ENCODE measurements at places on chromosomes 12 and 14. TPM values are rescaled to one million over a fixed set of nuclear protein-coding genes. Genes with fewer than 3 reads are reported as not detected.

GRCh38 chr12:3101309-3102024, 24.3 kb downstream of the TSPAN9 start:
- no peaks in the 10 kb centered on the region for H3K36me3 ChIP-seq
- H3K4me3 ChIP-seq = no peak overlapping the region
- DNase-seq = no peak
- H3K27me3 ChIP-seq = no peaks in the 10 kb centered on the region

GRCh38 chr14:74684434-74684833, 28.4 kb downstream of the AREL1 start:
- H3K36me3 ChIP-seq = peaks cover 53% of the 10 kb centered on the region
- no peaks in the 10 kb centered on the region for H3K27me3 ChIP-seq
- DNase-seq = no peak
- no peaks in the 10 kb centered on the region for H3K4me1 ChIP-seq
- no peak overlapping the region for H3K27ac ChIP-seq

- no peak for DNase-seq
- no peak overlapping the region for H3K27ac ChIP-seq
- H3K27me3 ChIP-seq = no peaks in the 10 kb centered on the region
Observed at GRCh38 chr12:86663173-86663572, 407.0 kb upstream of the MGAT4C start.

GRCh38 chr12:101749657-101750056, 10.4 kb upstream of the SYCP3 start:
- no peaks in the 10 kb centered on the region for H3K36me3 ChIP-seq
- no peak overlapping the region for H3K4me3 ChIP-seq
- no peaks in the 10 kb centered on the region for H3K4me1 ChIP-seq
- no peak for DNase-seq
- no peaks in the 10 kb centered on the region for H3K27me3 ChIP-seq

- no peaks in the 10 kb centered on the region for H3K4me1 ChIP-seq
- H3K27ac ChIP-seq = no peak overlapping the region
- H3K36me3 ChIP-seq = no peaks in the 10 kb centered on the region
- no peaks in the 10 kb centered on the region for H3K27me3 ChIP-seq
Observed at GRCh38 chr12:14135996-14136395, 154.6 kb upstream of the GRIN2B start.

The ASCL1 gene
- not detected for total RNA-seq

DNA sequence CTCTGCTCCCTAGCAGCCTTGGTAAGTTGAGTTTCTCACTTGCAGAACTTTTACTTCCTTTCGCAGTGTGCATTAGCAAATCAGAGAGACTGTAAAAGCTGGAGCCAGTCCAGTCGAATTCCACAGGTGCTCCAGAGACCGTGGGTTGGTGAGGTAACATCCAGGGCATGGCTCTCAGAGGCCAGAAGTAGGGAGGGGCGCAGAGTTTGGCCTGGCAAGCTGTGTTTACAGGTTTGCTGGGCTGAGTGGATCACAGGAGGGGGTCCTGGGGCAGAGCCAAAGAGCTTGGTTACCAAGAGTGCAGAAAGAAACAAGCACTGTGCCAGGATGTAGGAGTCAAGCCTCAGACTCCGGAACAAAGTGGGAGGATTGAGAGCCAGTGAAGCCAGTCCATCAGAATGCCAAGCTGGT, 10.2 kb upstream of the BHLHE41 start:
- DNase-seq = no peak
- no peaks in the 10 kb centered on the region for H3K36me3 ChIP-seq
- H3K27me3 ChIP-seq = no peaks in the 10 kb centered on the region
- H3K27ac ChIP-seq = no peak overlapping the region
- H3K4me1 ChIP-seq = peaks cover 3% of the 10 kb centered on the region
- no peak overlapping the region for H3K4me3 ChIP-seq

- H3K27me3 ChIP-seq = peaks cover 4% of the 10 kb centered on the region
- no peak overlapping the region for H3K27ac ChIP-seq
- H3K4me3 ChIP-seq = no peak overlapping the region
- DNase-seq = no peak
- no peaks in the 10 kb centered on the region for H3K4me1 ChIP-seq
Observed at GRCh38 chr12:108240027-108240785, 98.9 kb downstream of the CMKLR1 start.

- no peaks in the 10 kb centered on the region for H3K36me3 ChIP-seq
- no peak overlapping the region for H3K4me3 ChIP-seq
- H3K4me1 ChIP-seq = no peaks in the 10 kb centered on the region
- H3K27ac ChIP-seq = no peak overlapping the region
Observed at GRCh38 chr12:4169959-4170358, 103.6 kb upstream of the CCND2 start.

The LMO3 gene
- total RNA-seq = 1.0 TPM

DNA sequence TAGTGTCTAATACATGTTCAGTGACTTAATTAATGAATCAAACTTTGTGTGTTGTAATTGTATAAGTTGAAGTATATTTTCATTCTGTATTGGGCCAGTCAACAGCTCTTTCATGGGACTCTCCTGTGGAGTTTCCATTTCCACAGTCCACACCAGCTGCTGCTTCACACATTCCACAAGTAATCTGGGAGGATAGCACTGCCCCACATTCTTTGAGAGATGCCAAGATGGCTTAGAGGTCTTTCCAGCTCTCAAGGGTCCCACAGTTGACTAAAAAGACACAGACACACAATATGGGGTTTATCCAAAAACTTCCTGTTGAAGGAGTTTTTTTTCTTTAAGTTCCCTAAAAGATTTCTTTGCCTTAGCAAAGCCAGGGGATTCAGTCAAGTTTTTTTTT, 408.3 kb downstream of the AACS start:
- H3K4me1 ChIP-seq = no peaks in the 10 kb centered on the region
- DNase-seq = no peak
- no peak overlapping the region for H3K4me3 ChIP-seq
- H3K27ac ChIP-seq = no peak overlapping the region

DNA sequence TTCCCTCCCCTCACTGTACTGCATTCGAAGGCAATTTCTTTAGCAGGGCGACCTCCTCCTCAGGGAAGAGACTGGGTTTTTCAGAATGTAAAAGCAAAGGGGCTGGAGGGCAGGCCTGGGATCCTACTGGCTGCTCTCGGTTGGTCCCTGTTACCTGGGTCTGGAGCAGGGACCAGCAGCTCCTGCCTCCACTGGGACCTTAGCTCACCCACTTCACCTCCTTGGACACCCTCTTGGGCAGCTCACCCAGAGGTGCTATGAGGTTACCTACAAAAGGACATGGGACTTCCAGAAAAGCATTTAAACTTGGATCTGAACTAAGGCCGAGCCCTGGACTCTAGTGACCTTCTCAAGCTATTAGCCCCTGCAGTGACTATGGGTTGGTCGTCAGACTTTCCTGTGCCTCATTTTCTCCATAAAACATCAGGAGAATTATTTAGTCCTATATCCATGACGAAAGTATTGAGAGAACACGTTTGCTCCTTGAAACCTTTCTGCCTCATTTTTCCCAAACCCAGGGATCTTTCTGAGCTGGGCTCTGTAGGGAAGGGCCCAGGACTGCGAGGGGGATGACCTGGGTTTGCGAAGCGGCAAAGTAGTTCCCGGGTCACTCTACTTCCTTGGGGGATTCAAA, 65.0 kb downstream of the FBXL14 start:
- no peak overlapping the region for H3K27ac ChIP-seq
- peak overlapping the region; percentile 23 for H3K4me3 ChIP-seq
- DNase-seq = no peak
- H3K36me3 ChIP-seq = no peaks in the 10 kb centered on the region

DNA sequence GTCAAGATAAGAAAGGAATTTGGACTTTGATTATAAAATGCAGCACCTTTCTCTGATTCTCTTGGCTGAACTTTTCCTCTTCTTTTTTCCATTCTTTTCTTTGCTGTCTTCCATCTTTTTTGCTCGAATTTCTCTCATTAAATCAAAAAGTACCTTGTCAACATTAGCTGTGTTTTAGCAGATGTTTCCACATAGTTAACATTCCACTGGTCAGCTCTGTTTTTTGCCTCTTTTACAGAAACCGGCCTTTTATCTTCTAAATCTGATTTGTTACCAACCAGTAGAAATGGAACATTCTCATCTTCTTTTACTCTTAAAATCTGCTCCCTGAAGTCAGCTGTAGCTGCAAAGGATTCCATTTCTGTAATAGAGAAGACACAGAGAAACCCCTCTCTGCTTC, 71.1 kb upstream of the SYT1 start:
- H3K36me3 ChIP-seq = no peaks in the 10 kb centered on the region
- no peak overlapping the region for H3K27ac ChIP-seq
- no peaks in the 10 kb centered on the region for H3K4me1 ChIP-seq

The SLC25A47 gene
- not detected for total RNA-seq

DNA sequence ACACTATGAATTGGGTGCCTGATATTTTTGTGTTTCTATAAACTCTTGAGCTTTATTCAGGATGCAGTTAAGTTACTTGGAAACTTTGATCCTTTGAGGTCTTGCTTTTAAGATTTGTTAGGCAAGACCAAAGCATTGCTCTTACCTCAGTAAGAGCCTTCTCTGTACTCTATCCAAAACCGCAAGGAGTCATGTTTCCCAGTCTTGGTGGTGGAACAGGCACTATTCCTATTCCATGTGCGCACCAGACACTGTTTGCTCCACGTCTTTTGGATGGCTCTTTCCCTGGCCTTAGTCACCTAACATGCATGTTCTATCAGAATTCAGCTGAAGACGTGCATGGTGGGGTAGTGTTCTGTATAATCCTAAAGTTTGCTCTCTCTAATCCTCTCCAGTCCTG, 23.5 kb downstream of the CSRP2 start:
- no peaks in the 10 kb centered on the region for H3K27me3 ChIP-seq
- H3K27ac ChIP-seq = no peak overlapping the region
- no peak for DNase-seq
- H3K4me3 ChIP-seq = no peak overlapping the region
- H3K36me3 ChIP-seq = peaks cover 2% of the 10 kb centered on the region
- H3K4me1 ChIP-seq = no peaks in the 10 kb centered on the region

GRCh38 chr12:94571556-94571955, 78.8 kb downstream of the TMCC3 start:
- no peak overlapping the region for H3K4me3 ChIP-seq
- no peak for DNase-seq
- H3K4me1 ChIP-seq = no peaks in the 10 kb centered on the region
- no peak overlapping the region for H3K27ac ChIP-seq

The RASAL1 gene
- not detected for total RNA-seq

DNA sequence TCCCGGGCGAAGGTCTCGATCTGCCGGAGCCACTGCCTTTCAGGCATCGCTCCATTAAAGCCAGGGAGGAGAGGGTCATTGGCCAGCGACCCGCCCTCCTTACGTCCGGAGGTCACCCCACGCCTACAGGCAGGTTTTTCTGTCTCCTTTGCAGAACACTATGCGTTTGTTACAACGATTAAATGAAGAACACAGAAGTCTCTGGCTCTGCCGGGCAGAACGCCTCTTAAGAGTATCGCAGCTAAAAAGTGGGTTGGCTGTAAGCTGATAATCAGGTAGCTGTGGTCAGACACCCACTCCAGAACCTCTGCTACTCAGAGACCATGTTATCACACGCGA, 15.0 kb downstream of the OTX2 start:
- H3K4me1 ChIP-seq = no peaks in the 10 kb centered on the region
- H3K27me3 ChIP-seq = peaks cover 75% of the 10 kb centered on the region
- no peak overlapping the region for H3K27ac ChIP-seq
- H3K4me3 ChIP-seq = no peak overlapping the region
- no peaks in the 10 kb centered on the region for H3K36me3 ChIP-seq

- H3K4me1 ChIP-seq = no peaks in the 10 kb centered on the region
- DNase-seq = no peak
- H3K4me3 ChIP-seq = no peak overlapping the region
- H3K36me3 ChIP-seq = no peaks in the 10 kb centered on the region
- no peak overlapping the region for H3K27ac ChIP-seq
Observed at GRCh38 chr12:55850893-55851292, 8.2 kb upstream of the MMP19 start.

DNA sequence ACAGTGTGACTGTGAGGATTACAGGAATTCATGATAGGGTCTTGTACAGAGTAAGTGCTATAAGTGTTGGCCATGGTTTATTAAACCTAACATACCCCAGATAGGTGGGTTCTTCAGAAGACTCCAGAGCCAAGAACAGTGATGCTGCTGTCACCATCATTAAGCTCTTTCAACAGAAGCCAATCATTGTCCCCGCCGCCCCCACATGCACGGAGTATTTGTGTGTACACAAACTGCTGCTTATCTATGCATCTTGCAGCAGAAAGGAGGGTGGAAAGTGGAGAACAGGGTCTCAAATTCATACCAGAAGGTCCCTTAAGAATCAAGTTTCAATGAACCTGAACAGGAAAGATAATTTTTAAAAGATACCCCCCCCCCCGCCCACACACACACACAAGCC, 51.2 kb downstream of the TMCC3 start:
- no peaks in the 10 kb centered on the region for H3K36me3 ChIP-seq
- no peaks in the 10 kb centered on the region for H3K27me3 ChIP-seq
- H3K27ac ChIP-seq = no peak overlapping the region

DNA sequence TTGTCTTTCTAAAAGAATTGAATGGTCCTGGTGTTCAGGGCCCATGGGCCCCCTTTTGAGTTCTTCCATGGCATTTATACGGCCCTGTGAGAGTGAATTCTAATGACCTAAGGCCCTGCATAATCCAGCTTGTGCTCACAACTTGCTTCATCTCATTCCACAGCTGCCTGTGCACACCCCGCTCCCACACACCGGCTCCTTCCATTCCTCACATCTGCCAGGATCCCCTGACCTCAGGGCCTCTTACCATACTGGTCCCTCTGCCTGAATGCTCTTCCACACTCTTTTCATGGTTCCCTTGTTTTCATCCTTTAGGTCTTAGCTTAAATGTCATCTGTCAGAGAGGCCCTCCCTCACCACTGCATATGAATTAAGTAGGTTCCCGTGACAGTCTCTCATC, 49.5 kb upstream of the EGLN3 start:
- no peaks in the 10 kb centered on the region for H3K4me1 ChIP-seq
- H3K36me3 ChIP-seq = no peaks in the 10 kb centered on the region
- H3K27me3 ChIP-seq = no peaks in the 10 kb centered on the region
- no peak overlapping the region for H3K4me3 ChIP-seq

- no peaks in the 10 kb centered on the region for H3K36me3 ChIP-seq
- DNase-seq = no peak
- no peaks in the 10 kb centered on the region for H3K27me3 ChIP-seq
- no peak overlapping the region for H3K27ac ChIP-seq
- H3K4me1 ChIP-seq = no peaks in the 10 kb centered on the region
Observed at GRCh38 chr12:66074561-66074960, 56.0 kb downstream of the LLPH start.

The NUP107 gene
- 32.1 TPM for total RNA-seq

The TCL1A gene
- total RNA-seq = not detected

- H3K27me3 ChIP-seq = no peaks in the 10 kb centered on the region
- H3K4me1 ChIP-seq = no peaks in the 10 kb centered on the region
- H3K36me3 ChIP-seq = no peaks in the 10 kb centered on the region
- no peak overlapping the region for H3K27ac ChIP-seq
- no peak for DNase-seq
Observed at GRCh38 chr14:25841226-25841625, 756.6 kb downstream of the NOVA1 start.

GRCh38 chr12:125289970-125290369, 224.7 kb downstream of the AACS start:
- no peak for DNase-seq
- H3K36me3 ChIP-seq = no peaks in the 10 kb centered on the region

- no peak overlapping the region for H3K27ac ChIP-seq
- H3K4me1 ChIP-seq = no peaks in the 10 kb centered on the region
- no peaks in the 10 kb centered on the region for H3K36me3 ChIP-seq
- no peak overlapping the region for H3K4me3 ChIP-seq
- DNase-seq = no peak
Observed at GRCh38 chr14:65302571-65303189, 109.8 kb upstream of the FUT8 start.

- H3K27ac ChIP-seq = peak overlapping the region; percentile 82
- no peak for DNase-seq
- H3K4me1 ChIP-seq = peaks cover 80% of the 10 kb centered on the region
- H3K4me3 ChIP-seq = no peak overlapping the region
- no peaks in the 10 kb centered on the region for H3K36me3 ChIP-seq
- H3K27me3 ChIP-seq = no peaks in the 10 kb centered on the region
Observed at GRCh38 chr12:110317911-110318310, 36.9 kb downstream of the ATP2A2 start.

The CLECL1 gene
- total RNA-seq = not detected

Data from gastrocnemius medialis (tissue), 4 donors.